Activated CD4-positive, alpha-beta T cell treated with anti-CD3 and anti-CD28 coated beads for 36 hours (primary cell): ENCODE measurements at places on chromosomes 13 and 19. TPM values are rescaled to one million over a fixed set of nuclear protein-coding genes. Genes with fewer than 3 reads are reported as not detected.

ZIC2 gene
- total RNA-seq = not detected

C1QTNF9B gene
- not detected for total RNA-seq

KRTDAP gene
- total RNA-seq = not detected

RAB11B gene
- 93.4 TPM for total RNA-seq

CEACAM4 gene
- not detected for total RNA-seq

ATP11A gene
- 42.1 TPM for total RNA-seq

PTPRS gene
- total RNA-seq = 1.8 TPM

ZNF614 gene
- 10.6 TPM for total RNA-seq

PSG2 gene
- total RNA-seq = not detected

YJEFN3 gene
- 10.7 TPM for total RNA-seq

USP12 gene
- 32.3 TPM for total RNA-seq

IQCN gene
- total RNA-seq = 0.40 TPM
